HT1080 (cell line): ENCODE measurements at places on chromosomes 5 and 9.

DNA sequence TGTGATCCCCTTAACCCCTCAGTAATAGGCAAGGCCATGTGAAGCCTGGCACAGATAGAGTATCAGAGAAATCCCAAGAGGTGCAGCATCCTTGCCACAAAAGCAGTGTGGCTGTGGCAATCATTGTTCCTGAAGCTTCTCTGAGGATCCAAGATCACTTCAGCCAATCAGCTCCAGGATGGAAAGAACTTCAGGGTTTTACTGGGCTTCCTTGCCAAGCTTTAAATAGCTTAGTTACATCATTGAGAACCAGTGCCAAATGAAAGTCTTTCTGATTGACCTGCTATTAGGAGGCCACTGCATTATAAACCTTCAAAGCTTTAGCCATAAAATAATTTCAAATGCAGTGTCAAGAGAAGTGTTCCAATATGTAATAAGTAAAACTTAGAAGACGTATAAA is 430.6 kb downstream of the PIK3R1 start:
- DNase-seq, result no peak

GRCh38 chr5:89359046-89359445 is 476.1 kb upstream of the MEF2C start:
- no peak for DNase-seq

GRCh38 chr9:78590068-78590467 is 293.1 kb downstream of the PSAT1 start:
- no peak for DNase-seq

DNA sequence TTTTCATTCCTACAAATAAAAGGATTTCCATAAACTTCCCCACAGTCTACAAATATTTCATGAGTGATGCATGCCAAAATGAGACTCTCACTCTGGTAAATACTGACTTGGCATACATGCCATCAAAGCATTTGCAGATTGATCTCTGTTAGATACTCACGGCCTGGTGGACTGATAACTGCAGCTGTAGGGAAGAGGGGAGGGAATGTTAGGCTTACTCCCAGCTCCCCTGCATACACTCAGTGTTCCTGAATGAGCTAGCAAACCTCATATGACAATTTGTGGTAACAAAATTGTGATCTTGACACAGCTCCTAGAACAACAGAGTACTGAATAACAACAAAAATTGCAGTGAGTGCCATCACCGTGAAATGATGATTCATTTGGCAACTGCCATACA is 435.3 kb downstream of the NR2F1-AS1 start:
- DNase-seq, result no peak

DNA sequence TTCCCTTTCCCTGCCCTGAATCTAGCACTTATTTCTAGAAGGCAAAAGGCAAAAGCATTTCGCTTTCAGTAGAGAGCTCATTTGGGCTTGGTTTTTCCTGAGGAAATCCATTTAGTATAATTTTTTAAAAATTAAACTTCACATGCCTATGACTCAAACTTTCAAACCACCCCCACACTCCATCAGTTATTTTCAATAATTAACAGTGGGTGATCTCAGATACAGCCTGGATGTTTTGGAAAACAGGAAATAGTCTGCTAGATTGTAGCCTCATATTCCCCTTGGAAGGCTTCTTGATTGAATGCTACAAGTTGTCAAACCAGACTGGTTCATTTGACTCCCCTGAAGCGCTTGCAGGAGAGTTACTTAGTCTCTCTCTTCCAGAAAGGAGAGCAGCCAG is 40.6 kb downstream of the SEMA5A start:
- no peak for DNase-seq
